ENCODE measurements at places on chromosomes 3 and 15.

DNA sequence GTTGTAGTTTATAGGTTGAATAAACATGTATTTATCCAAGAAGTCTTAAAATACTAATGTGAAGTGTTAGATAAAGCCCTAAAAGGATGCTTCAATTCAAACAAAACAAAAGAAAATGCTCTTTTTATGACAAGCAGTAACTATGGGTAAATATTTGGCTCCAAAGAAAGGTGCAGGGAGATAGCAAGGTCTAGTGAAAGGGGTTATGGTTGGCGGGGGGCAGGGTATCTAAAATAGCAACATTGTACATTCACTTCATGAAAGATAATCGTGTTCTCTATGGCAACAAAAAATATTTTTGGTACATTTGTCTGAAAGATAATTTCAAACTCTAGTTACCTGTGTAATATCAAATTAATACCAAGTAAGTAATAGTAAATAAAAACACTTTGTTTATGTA lies 149.5 kb downstream of the FGF12 start:
- DNase-seq, result no peak

- no peak for DNase-seq
Measured at GRCh38 chr3:14803981-14804834, 14.6 kb upstream of the FGD5 start.

DNA sequence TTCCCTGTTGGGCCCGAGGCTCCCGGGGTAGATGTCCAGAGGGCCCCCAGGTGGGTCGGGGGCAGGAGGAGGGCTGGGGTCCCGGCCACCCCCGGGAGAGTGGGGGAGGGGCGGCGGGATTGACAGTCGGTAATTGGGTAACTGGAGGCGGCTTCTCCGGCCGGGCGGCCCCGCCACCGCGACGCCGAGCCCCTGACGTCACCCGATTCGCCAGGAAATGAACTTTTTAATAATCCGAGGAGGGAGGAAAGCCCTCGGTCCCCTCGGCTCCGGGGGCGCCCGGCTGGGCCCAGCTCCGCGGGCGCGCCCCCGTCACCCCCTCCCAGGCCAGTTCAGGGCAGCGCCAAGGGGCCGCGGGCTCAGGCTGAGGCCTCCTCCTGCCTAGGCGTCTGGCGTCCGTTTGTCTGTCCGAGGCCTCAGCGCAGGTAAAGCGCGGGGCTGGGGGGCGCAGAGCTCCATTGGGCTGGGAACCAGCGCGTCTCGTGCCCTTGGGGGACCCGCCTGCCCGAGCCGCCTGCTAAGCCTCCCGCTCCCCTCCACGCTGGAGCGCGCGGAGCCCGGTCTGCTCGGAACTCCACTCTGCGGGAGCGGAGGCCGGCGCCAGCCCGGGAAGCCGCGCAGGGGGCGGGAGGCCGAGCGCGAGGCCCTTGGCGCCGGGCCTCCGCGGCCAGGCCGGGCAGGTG lies 3.9 kb downstream of the GATA2 start:
- DNase-seq, result no peak

- no peak for DNase-seq
Measured at GRCh38 chr15:77871852-77872371, 205.6 kb downstream of the TBC1D2B start.

- no peak for DNase-seq
Measured at GRCh38 chr3:39019299-39019698, 32.4 kb downstream of the SCN11A start.

- no peak for DNase-seq
Measured at GRCh38 chr3:55292360-55292759, 194.7 kb downstream of the WNT5A start.

DNA sequence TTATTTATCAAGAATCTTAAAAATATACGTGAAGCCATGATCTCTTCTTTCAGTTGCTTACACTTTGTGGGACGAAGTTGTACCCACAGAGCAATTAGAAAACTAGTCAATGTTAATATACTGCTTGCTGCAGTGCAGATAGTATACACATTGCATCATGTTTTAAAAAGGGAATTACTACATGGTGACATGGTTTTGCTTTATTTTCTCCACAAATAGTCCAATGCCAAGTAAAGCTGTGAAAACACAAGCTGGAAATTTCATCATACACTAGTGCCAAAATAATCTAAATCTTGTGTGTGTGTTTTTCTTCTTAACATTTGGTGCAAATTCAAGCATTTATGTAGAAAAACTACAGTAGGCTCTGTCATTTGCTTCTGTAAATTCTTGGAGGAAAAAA lies 233.0 kb downstream of the EPHA3 start:
- DNase-seq, result no peak

DNA sequence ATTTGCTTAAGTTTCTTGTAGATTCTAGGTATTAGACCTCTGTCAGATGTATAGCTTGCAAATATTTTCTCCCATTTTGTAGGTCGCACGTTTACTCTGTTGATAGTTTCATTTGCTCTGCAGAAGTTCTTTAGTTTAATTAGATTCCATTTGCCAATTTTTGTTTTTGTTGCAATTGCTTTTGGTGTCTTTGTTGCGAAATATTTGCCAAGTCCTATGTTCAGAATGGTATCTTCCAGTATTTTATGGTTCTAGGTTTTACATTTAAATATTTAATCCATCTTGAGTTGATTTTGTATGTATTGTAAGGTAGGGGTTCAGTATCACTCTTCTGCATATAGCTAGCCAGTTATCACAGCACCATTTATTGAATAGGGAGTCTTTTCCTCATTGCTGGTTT lies 64.9 kb downstream of the CHCHD6 start:
- no peak for DNase-seq

DNA sequence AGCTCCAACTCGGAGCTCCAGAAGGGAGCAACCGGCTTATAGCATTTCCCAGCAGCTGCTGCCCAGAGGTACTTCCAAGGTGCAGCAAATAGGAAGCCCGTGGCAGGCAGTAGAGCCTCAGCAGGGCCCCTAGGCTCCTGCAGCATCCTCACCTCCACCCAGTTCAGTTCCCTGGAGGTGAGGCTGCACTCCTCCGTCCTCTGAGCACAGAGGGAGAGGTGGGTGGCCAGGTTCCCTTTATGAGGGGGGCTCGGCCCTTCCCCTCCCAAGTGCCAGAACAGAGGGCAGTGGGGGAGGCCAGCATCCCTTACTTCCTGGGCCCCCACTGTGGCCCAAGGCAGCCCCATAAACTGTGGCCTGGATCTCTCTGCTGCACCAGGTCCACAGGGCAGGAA lies 150.2 kb downstream of the ATP10A start:
- no peak for DNase-seq

All from C1 segment of cervical spinal cord (tissue), 14 donors.